Smooth muscle cell of the umbilical artery (primary cell): ENCODE measurements at places on chromosomes 6 and 20. TPM values are rescaled to one million over a fixed set of nuclear protein-coding genes. Genes with fewer than 3 reads are reported as not detected.

Gene TTK
- total RNA-seq, result 3.6 and 14.6 TPM in 2 replicates

Gene RSPO4
- total RNA-seq, result not detected in 2 replicates

Gene SCAF8
- total RNA-seq, result 22.9 and 36.5 TPM in 2 replicates

Gene THBD
- total RNA-seq, result 1.2 and 7.2 TPM in 2 replicates

Gene MCCD1
- not detected in 2 replicates for total RNA-seq

Gene MYMX
- not detected in 2 replicates for total RNA-seq

Gene MUC22
- total RNA-seq, result not detected in 2 replicates

Gene DAAM2
- 1.2 and 1.4 TPM in 2 replicates for total RNA-seq

Gene SLC17A3
- not detected in 2 replicates for total RNA-seq
